ENCODE measurements at places on chromosomes 12 and 14. TPM values are rescaled to one million over a fixed set of nuclear protein-coding genes. Genes with fewer than 3 reads are reported as not detected.

DNA sequence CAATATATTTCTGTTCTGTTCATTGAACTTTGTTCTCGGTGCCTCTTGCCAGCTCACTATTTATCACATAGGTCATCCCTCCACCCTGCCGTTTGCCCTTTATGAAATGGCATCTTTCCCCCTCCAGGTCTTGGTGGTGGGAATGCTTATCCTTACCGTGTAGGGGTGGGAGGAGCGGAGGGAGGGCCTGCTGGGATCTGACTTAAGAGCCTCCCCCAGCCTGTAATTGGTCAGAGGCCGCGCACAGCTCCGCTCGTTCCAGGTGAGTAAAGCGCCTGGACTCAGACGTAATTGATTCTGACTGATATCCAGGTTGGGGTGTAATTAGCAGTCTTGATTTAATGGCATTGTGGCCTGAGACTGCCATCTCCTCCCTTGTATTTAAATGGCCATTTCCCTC, 185.3 kb downstream of the TSPAN9 start:
- no peak for DNase-seq

- no peak for DNase-seq
These were observed 124.1 kb upstream of the RBM19 start for GRCh38 chr12:114090211-114090610.

UNC79 gene
- not detected for total RNA-seq

- no peak for DNase-seq
These were observed 62.7 kb downstream of the TTC6 start for GRCh38 chr14:37658156-37658555.

DHRS2 gene
- total RNA-seq, result 0.27 TPM

DNA sequence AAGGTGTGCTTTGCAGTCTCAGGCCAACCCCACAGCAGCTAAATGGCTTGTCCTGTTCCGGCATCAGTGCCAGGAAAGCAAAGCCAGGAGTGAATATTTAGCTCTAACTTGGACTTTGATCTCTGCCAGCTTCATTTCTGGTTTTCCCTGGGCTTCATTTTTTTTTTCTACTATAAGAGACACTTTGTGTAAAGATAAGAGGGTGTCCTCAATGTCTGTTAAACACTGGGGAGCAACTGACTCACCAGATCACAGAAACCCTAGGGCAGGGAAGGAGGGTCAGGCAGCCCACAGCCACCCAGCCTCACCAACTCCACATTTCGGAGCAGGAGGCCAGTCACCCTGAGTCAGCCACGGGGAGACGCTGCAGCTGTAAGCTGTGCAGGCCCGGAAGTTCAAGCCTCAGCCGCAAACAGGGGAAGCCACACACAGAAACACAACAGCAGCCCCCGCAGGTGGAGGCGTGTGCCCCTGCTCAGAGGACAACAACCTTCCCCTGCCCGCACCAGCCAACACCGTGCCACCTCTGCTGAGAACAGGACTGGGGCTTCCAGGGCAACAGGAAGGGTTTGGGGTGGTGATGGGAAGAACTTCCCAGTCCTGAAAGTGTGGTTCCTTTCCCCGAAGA, 6.3 kb downstream of the TNFRSF1A start:
- DNase-seq, result peak; percentile 83

- DNase-seq, result no peak
These were observed 615.9 kb upstream of the MIS18BP1 start for GRCh38 chr14:45868863-45869262.

GRCh38 chr12:79685068-79685467, 5.7 kb downstream of the PAWR start:
- no peak for DNase-seq

- no peak for DNase-seq
These were observed 19.5 kb downstream of the BCL11B start for GRCh38 chr14:99252443-99252939.

GRCh38 chr12:115709540-115710011, 567.9 kb downstream of the MED13L start:
- DNase-seq, result no peak

DNA sequence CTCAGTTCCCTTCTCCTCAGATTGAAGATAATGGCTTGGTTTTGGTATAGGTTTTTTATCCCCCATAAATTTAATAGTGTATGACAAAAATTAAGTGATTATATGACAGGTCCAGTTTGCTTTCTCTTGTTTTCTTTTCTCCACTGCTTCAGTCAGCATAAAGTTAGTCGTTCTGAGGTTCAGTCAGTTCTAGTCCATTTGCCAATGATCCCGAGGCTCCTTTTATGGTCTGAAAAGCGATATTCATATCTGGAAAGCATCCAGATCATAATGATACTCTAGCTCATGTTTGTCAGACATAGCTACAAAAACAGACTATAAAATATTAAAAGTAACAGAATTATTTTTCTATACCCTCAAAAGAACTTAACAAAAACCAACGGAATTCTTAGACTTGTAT, 67.1 kb upstream of the SLC38A4 start:
- no peak for DNase-seq

GRCh38 chr14:90179809-90180779, 76.3 kb upstream of the PSMC1 start:
- DNase-seq, result no peak

LRP1-AS gene
- total RNA-seq, result not detected

TPPP2 gene
- not detected for total RNA-seq

DNA sequence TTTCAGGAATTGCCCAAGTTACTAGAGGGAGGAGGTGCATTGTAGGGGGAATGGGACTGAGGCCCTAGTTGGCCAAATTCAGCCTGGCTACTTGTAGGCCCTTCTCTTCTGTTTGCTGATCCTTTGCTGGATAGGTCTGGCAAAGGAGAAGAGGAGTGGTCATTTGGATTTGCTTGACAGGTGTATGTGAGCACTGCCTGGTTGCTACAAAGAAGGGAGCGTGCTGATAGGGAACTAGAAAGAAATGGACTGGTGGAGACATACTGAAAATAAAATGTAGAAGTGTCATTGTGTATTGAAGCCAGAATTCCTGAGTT, 3.6 kb downstream of the PSMA6 start:
- no peak for DNase-seq

DNA sequence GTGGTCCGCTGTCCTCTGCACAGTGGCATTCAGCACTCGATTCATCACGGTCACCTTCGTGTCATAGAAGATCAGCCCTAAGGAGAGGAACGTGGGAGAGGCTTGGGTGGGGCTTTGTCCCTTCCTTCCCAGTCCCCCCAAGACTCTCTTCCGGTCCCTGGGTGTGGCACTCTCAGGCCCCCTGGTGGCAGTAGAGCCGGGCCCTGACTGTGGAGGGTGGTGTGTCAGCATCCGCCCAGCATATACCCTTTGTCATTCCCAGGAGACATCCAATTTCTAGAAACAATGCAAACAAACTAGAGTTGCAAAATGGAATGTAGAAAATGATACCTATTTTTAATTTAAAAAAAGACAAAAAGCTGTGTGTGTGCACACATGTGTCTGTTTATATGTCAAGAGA, 45.0 kb downstream of the TRAFD1 start:
- DNase-seq, result peak; percentile 41

DNA sequence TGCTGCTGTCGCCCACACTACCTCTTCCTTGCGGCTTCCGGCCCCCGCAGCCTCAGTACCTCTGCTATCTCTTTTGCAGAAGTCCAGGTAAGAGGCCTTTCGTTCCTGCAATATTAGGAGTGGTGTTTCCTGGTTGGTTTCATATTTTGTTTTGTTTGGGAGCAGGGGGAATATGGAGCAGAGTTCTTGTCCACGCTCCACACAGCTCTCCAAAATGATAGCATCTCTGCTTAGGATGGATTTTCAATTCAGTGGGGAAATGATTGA, 768 bp downstream of the OXA1L start:
- no peak for DNase-seq

DNA sequence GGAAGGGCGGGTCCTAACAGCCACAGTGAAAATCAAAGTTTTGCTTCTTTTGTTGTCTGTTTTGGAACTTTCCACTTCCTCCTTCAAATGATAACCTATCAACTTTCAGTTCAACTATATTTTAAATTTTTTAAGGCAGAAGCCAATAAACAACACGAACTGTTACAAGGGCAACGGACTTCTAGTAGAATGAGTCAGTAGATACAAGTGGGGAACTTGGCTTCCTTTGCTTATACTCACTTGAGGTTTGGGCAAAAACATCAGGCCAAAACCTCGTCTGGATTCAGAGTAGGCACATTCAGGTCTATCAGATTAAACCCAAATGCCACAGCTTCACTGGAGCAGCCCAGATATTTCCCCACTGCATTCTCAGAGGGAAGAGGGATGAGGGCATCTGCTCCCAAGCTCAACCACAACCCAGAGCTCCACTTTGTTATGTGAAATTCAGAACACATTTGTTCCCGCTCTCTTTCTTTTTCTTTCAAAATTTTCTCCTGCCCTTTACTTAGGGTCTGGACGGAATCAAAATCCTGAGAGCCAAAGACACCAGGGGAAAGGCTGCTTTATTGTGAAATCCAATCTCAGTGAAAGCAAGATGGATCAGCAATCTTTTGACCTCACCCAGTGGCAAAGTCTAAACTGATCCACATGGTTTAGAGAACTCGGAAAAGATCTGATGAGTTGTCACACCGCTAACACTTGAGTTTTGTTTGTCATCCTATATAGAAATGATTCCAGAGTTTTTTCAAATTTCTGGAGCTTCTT, 152.5 kb upstream of the BTG1 start:
- peak; percentile 55 for DNase-seq

GRCh38 chr12:18824287-18824686, 86.4 kb downstream of the CAPZA3 start:
- DNase-seq, result no peak

DNA sequence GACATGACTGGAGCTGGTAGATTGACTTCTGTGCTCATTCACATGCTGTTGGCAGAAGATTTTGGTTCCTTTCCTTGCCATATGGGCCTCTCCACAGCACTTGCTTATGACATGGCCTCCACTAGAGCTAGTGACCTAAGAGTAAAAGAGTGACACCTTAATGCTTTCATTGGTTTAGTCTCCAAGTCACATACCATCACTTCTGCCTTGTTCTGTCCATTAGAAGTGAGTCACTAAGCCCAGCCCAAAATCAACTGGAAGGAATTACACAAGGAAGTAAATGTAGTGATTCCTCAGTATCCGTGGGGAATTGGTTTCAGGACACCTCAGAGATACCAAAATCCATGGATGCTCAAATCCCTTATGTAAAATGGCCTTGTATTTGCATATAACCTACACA, 81.3 kb downstream of the PPHLN1 start:
- DNase-seq, result no peak

ZBTB42 gene
- total RNA-seq, result 2.9 TPM

TNFRSF1A gene
- total RNA-seq, result 16.3 TPM

GRCh38 chr12:116492703-116493324, 66.4 kb upstream of the MAP1LC3B2 start:
- DNase-seq, result no peak

DNA sequence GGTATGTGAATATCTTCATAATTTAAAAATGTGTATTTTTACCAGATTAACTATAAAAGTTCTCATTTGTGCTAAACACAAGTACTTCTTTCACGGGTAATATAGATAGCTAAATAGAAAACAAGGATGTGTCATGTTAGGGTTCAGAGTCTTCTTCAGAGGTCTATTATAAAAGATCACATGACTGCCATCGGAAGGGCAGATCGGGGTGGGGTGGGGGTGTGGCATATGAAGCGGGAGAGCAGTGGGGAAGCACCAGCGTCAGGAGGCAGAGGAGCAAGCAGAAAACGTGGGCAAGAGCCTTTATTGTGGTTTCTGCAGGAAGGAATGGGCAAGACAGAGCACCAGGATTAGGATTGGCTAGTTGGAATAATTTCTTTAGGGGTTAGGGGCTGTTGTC, 63.7 kb upstream of the DNM1L start:
- no peak for DNase-seq

- no peak for DNase-seq
These were observed 16.8 kb upstream of the SDR39U1 start for GRCh38 chr14:24459331-24459730.

P2RX7 gene
- 4.8 TPM for total RNA-seq

DNA sequence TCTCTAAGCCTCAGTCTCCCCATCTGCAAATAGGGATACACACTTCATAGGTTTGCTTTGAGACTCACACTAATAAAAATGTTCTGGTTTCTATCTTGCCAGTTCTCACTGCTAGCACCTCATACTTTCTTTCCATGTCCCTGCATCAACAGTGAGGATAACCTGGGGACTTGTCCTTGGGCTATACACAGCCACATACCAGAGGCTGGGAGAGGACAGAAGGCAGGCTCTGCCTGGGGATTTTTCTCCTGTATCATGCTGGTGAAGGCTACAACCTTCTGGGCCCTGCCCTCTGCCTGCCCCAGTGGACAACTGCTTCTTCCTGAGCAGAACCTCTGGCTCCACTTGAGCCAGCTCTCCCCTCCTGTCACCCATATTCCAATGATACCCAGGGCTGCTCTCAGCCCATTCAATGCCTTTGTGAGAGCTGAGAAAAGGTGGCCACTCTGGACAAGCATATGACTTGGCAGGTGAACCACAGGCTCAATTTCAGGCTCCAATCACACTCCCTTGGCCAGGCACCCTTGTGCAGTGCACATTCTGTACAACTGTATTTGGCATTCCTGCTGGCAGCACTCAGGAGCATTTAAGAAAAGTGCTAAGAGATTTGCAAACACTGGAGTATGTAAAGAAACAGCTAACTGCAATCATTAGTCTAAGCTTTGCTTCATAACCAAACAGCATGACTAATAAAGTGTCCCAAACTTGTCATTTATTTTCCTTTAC, 135.8 kb upstream of the VRK1 start:
- no peak for DNase-seq

DNA sequence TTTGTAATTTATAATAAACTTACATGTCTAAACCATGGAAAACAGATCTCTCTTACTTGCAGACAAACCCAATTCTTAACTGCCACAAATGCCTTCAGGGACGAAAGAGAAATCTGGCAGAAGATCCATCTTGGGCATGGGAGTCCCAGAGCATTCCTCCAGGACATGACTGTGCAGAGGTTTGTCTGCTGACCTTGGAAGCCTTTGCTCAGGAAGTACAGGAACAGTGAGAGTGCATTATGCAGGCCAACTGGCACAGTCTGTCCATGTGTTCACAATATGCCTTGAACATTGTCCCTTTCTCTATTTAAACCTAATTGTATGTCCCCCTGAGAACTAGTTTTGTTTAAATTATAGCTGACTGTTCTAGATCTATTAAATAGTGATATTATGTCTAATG, 467.1 kb downstream of the ATP23 start:
- DNase-seq, result no peak

DNA sequence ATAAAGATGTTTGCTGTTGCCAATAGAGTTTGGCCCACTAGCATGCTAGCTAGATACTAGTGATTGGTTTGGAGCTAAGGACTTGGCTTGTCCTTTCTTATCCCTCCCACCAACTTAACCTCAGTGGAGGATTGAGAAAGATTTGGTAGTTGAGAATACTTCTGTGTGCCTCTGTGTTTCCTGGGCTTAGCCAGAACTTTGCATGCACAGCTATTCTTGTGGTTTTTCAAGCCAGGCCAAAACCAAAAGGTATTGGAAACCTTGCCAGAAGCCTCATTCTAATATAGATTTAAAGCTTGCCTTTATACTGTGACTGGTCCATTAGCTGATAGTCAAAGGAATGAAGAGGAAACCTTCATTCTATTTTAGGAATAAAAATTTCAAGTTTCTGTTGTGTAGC, 188.5 kb downstream of the CCDC91 start:
- no peak for DNase-seq

GRCh38 chr14:68961361-68961760, 17.7 kb downstream of the ACTN1 start:
- no peak for DNase-seq

Measured in CD4-positive, alpha-beta T cell (primary cell).